Stimulated activated CD4-positive, alpha-beta T cell treated with anti-CD3 and anti-CD28 coated beads, Interleukin-12 subunit alpha, Interleukin-12 subunit beta, amount 100 ng/mL, for 4 hours (primary cell): ENCODE measurements at places on chromosomes 1 and 21.

GRCh38 chr1:12384836-12385456 lies 155.1 kb downstream of the VPS13D start:
- DNase-seq, result no peak

DNA sequence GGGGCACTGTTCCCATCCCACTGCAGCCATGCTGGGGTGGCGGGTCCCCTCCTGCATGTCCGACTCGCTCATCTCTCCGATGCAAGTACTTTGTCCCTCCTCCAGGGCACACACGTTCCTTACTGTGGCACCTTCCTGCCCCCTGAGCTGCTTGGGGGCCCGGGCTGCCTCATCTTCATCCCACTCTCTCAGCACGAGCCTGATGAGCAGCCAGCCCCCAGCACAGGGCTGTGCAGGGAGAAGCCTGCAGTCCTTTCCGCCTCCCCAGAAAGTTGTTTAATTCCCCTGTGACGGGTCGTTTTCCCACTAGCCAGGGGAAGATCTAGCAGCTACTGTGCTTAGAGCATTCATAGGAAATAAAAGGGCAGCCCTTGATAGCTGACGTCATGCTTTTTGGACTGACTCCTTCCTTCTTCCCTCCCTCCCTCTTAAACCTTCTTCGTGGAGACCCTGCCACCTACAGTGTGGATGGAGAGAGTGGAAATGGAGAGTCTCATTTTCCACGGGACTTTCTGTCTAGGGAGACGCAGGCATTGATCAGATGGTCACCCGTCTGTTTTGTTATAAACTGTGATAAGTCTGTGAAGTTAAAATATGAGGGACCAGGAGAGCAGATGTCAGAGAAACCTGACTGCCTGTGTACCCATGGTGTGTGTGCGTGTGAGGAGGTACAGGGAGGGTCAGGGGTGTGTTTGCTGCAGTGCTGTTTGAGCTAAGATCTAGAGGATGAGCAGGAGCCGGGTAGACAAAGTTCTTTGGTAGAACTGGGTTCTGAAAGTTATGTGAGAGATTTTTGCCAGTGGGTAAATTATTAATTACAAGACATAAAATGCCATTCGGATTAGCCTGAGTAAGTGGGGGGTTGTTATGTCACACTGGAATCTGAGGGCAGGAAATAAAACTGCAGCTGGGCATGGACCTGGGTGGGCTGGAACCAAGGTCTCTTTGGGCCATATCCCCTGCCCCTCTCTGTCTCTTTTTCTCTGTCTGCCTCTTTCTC lies 34.3 kb downstream of the GPR137B start:
- no peak for DNase-seq

GRCh38 chr1:209190591-209191261 lies 392.8 kb upstream of the CAMK1G start:
- DNase-seq, result no peak

GRCh38 chr1:64220241-64220640 lies 16.8 kb downstream of the UBE2U start:
- no peak for DNase-seq

DNA sequence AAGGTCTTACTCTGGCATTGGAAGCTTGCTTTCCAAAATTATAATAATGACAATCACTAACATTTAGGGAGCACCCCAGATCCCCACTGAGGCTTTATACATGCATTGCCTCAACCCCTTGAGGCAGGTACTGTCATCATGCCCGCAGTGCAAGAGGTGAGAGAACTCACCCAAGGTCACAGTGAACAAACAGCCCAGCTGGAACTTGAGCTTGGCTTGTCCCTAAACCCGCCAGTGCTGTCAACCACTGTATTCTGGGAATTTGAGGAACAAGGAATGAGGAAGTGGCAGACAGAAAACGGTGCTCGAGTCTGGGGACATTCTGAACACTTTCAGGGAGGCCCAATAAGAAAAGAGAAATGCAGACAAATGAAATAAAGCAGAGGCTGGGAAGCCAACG lies 34.6 kb upstream of the TLR5 start:
- DNase-seq, result no peak

DNA sequence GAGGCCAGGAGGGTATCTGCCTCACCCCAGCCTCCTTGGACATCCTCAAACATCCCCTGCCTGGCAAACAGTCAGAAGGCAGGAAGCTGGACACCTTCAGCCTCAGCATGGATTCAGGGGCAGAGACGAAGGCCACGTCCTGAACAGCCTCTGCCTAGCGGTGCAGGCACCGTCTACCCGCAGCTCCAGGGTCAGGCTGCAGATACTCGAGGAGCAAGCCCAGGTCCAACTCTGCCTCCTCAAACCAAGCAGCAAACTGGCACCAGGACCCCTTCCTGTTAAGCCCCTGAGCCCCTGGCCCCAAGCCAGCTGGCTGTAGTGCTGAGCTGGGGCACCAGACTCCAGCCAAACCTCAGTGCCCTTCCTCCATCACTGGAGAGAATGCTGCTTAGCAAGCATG lies 494.7 kb downstream of the NPHP4 start:
- no peak for DNase-seq

GRCh38 chr1:168234846-168235547 lies 9.2 kb downstream of the SFT2D2 start:
- no peak for DNase-seq

- DNase-seq, result peak; percentile 22
Observed at GRCh38 chr1:10696977-10697376, 99.5 kb downstream of the CASZ1 start.

DNA sequence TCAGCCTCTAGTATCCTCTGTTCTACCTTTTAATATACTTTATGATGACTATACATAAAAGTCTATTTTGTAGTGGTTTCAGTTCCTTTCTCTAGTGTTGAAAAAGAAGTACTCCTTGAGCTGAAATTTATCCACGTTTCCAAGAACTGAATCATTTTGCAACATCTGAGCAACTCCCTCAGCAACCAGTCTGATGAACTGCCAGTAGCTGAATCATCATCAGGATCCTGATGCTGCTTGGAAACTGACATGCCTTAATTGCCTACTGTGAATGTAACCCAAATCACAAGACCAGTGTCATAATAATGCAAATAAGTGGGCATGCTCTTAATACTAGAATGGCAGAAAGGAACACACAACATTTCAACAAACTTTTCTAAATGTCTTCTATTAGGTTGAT lies 103.3 kb downstream of the CYYR1 start:
- no peak for DNase-seq

DNA sequence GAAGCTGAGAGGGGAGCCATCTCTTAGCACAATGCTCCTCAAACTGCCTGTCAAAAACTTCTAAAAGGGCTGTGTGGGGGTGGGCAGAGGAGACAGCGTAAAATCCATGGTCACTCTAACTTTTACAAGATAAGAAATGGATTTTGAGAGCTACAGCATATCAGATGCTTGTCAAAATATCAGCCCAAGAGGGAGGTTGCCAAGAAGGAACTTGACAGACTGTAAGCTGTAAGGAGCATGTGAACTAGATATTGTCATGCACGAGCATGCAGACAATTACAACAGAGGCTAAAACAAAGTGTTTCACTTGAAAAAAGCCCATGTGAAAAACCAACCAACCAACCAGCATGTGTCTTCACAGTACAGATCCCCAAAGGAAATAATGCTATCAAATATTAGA lies 107.3 kb upstream of the B3GALT2 start:
- no peak for DNase-seq

- DNase-seq, result no peak
Observed at GRCh38 chr1:214002472-214002871, 14.7 kb downstream of the PROX1 start.

- DNase-seq, result no peak
Observed at GRCh38 chr1:176719447-176719846, 256.5 kb downstream of the PAPPA2 start.
